ENCODE measurements at places on chromosomes 2 and 18.

DNA sequence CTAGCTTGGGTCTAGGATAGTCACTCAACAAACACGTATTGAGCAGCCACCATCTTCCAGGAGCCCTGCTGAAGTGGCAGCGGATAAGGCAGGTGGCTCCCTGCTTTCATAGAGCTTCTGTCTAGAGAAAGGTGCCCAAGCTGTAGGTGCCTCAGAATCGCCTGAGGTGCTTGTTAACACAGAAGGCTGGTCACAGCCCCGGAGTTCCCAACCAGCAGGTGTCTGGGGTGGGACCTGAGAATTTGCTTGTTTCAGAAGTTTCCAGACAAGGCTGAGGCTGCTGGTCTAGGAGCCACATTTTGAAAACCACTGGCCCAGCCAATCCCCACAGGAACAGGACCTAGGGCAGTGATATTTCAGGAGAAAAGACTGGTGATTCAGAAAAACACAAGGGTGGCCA is 45.3 kb upstream of the SMAD7 start:
- DNase-seq: no peak

DNA sequence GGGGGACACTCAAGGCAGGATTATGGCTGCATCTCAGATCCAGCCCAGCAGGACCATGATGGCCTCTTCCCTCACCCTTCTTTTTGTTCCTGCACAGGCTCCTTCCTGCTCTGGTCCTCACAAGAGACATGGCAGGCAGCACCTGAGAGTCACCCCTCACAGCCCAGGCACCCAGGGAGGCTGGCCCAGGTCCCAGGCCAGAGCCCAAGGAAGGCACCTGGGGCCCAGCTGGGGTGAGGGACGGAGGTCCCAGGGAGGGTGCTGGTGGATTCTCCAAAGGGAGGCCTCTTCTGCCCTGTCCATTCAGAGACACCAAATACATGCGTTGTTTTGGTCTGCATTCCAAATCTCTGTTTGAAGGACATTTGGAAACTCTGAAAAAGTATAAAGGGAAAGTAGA is 285.4 kb upstream of the HS6ST1 start:
- no peak for DNase-seq

DNA sequence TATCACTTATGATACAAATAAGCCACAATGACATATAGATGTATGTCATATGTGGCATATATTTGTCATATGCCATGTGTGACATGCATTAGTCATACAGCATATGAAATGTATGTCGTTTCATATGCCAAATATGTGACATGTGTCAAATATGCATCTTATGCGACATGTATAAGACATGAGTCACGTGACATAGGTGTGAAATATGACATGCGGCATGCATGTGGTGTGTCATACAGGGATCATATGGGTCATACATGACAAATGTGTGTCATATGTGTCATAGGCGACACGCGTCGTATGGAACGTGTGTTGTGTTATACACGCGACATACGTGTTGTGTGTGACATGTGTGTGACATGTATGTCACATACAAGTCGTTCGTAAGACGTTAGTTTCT is 2154.0 kb upstream of the PIK3C3 start:
- no peak for DNase-seq

DNA sequence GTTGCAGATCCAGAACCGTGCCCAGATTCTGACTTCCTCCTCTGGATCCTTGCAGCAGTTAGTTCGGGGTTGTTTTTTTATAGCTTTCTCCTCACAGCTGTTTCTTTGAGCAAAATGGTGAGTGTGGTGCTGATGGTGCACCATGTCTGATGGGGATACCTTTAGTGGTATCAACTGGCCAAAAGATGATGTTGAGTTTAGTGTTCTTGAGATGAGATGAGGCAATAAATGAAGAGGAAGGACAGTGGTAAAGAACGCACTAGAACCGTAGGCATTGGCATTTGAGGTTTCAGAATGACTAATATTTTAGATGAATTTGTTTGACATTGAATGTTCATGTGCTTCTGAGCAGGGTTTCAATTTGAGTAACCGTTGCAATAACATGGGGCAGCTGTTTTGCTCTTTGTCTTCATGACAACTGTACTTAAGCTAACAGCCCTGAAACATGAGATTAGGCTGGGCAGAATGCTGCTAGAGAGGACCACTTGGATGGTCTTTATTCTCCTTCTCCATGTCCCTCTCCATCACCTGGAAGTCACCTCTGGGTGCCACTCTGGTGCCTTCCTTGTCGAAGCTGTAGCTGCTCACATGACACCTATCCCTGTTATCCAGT is 3.9 kb downstream of the CTLA4 start:
- DNase-seq: no peak

GRCh38 chr2:101873543-101873942 is 118.2 kb upstream of the IL1R2 start:
- no peak for DNase-seq

GRCh38 chr2:116776556-116776955 is 1037.9 kb upstream of the DDX18 start:
- DNase-seq: no peak

DNA sequence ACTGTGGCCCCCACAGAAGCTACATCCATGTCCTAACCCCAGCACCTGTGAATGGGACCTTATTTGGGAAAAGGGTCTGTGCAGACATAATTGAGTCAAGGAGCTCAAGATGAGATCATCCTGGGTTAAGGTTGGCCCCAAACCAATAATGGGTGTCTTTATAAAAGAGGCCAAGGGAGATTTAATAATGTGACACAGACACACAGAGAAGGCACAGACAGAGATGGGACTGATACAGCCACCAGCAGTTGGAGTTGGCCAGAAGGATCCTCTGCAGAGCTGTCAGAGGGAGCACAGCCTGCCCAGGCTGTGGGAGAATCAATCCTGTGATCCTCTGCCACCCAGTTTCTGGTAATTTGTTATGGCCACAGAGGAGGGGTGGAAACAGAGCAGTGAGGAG is 26.0 kb downstream of the SNORC start:
- DNase-seq: no peak

DNA sequence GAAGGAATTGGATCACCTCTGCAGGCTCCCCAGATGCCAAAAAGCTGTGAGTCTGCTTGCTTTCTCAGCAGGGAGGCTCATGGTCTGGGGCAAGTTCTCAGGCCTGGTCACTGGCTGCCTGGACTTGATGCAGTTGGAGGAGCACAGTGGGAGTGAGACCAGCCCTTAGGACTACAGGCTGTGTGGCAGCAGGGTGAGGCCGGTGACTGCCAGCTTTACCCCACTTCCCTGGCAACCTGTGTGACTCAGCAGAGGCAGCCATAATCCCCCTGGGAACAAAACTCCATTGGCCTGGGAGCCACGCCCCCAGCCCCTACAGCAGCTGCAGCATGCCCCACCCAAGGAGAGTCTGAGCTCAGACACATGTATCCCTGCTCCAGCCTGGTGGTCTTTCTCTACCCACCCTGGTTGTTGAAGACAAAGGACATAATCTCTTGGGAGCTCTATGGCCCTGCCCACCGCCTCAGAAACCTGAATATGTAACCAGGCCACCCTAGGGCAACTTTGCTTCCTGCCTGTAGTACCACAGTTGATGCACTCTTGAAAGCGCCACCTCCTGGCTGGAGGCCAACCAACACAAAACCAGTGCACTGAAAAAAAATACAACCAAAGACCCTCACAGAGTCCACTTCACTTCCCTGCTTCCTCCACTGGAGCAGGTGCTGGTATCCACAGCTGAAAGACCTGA is 106.8 kb upstream of the SPATS2L start:
- DNase-seq: no peak

- no peak for DNase-seq
Observed at GRCh38 chr18:6591491-6591890, 138.0 kb upstream of the ARHGAP28 start.

DNA sequence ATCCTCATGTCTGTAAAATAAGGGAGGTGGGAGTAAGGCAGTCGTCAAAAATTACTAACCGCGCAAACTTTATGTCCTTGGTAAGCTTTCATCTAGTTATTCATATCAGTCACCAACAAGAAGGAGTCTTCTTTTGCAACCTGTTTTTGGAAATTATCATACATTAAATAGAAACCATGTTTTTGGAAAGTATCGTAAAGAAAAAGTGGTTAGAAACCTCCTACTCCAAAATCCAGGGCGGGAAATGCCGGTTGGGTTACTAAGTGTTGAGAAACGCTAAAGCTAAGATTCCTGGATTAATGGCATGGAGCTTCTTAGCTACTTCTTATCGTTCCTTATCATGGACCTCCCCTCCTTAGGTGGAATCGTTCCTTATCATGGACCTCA is 778 bp downstream of the BBS5 start:
- no peak for DNase-seq

GRCh38 chr2:134148843-134149472 is 104.9 kb upstream of the MGAT5 start:
- DNase-seq: no peak

- DNase-seq: no peak
Observed at GRCh38 chr2:2787301-2787907, 456.3 kb upstream of the MYT1L start.

GRCh38 chr18:27750923-27751322 is 426.0 kb downstream of the CDH2 start:
- DNase-seq: no peak

- peak; percentile 60 for DNase-seq
Observed at GRCh38 chr2:117980783-117981676, 32.8 kb downstream of the CCDC93 start.

DNA sequence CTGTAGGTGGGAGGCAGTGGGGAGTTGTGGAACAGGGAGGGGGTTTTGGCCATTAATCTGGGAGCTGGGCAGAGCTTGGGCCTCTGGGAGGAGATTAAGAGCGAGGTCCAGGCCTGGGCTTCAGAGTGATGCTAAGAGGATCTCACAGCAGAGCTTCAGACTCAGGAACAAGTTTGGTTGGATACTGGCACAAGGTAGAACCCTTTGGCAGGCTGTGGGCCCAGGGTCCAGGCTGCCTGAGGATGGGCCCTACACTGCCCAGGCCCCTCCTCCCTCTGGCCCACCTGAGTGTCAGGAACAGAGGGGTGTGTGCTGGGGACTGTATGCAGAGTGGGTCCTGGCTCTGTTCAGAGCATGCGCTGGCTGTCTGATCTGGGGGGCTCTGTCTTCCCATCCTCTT is 334.9 kb downstream of the CYP26B1 start:
- DNase-seq: no peak

GRCh38 chr18:45335282-45336043 is 279.8 kb upstream of the SLC14A2 start:
- DNase-seq: no peak

GRCh38 chr2:200267350-200267749 is 39.1 kb upstream of the SPATS2L start:
- DNase-seq: no peak

GRCh38 chr2:1234731-1235308 is 178.4 kb upstream of the TPO start:
- no peak for DNase-seq

GRCh38 chr2:222076973-222077690 is 221.7 kb downstream of the PAX3 start:
- DNase-seq: no peak

GRCh38 chr2:160651416-160652200 is 158.0 kb upstream of the RBMS1 start:
- peak; percentile 14 for DNase-seq

DNA sequence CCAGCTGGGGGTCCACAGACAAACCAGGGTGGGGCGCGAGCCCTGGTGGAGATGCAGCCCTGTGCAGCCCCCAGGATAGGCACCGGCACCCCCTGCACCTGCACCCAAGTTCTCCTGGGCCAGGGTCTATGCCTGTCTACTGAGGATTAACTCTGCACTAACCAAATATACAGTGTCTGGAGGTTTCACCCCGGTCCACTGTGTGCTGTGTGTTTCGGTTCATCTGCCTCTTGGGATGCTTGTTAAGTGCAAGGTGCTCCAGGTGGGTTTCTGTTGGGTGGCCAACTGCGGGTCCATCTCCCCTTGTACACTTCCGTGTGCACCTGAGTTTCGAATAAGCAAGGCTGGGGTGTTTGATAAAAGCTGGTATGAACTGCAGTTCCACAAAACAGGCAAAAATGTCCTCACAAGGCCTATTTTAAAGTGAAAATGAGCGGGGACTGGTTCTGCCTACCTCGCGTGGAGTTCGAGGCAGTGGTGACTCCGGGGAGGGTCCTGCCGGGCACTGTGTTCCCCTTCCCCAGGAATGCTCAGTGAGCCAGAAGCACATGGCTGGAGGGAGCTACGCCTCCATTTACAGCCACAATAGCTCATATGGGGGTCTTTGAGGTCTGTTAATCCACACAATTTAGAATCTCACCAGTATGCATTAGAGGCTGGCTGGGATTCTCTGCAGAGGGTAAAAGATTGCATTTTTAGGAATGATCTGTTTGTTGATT is 70.7 kb downstream of the EDAR start:
- DNase-seq: no peak

DNA sequence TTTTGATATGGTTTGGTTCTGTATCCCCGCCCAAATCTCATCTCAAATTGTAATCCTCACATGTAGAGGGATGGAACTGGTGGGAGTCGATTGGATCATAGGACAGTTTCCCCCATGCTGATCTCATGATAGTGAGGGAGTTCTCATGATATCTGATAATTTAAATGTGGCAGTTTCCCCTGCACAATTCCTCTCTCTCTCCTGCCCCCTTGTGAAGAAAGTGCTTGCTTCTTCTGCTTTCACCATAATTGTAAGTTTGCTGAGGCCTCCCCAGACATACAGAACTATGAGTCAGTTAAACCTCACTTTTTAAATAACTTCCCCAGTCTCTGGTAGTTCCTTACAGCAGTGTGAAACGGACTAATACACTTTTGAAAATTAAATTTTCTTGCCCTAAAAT is 12.3 kb upstream of the KCNJ3 start:
- DNase-seq: no peak

- no peak for DNase-seq
Observed at GRCh38 chr2:159140070-159140769, 146.3 kb downstream of the WDSUB1 start.

DNA sequence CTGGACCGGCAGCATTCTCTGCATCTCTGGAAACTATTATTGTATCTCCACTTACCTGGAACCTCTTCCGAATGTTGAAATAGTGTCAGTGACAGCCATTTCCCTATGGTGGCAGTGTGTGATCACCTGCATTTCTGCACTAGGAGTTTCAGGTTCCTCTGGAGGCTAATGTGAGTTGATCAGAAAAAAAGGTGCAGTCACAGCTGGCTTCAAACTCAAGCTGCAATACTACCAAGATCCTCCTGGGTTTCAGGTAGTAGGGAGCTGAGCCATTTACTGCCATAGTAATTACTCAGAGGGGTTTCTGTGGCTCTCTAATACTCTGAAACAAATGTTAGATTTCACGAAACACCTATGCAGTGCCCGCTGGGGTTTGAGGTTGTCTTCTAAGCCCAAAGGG is 183.5 kb upstream of the OSR1 start:
- no peak for DNase-seq

- no peak for DNase-seq
Observed at GRCh38 chr2:181138816-181139215, 158.4 kb downstream of the UBE2E3 start.

Measured in fibroblast of the conjunctiva (primary cell).